ENCODE measurements at places on chromosomes 11 and 22.
A peak's percentile ranks its signal among the peaks of the same experiment; 100 is the strongest.

DNA sequence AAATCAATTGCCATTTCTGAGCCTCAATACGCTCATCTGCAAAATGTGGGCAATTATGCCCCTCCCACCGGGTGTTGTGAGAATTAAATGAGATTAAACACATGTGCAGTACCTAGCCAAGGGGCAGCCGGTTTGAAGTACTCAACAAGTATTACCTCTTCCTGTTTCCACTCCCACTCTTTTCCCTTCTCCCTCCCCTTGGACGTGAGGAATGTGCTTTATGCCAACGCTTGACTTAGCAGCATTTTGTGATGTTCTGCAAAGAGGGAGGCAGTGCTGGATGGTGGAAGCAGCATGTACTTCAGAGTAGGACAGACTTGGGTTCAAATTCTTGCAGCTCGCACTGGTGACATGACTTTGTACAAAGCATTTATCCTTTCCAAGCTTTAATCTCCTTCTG is 306.0 kb downstream of the BUD13 start:
- DNase-seq, result no peak

DNA sequence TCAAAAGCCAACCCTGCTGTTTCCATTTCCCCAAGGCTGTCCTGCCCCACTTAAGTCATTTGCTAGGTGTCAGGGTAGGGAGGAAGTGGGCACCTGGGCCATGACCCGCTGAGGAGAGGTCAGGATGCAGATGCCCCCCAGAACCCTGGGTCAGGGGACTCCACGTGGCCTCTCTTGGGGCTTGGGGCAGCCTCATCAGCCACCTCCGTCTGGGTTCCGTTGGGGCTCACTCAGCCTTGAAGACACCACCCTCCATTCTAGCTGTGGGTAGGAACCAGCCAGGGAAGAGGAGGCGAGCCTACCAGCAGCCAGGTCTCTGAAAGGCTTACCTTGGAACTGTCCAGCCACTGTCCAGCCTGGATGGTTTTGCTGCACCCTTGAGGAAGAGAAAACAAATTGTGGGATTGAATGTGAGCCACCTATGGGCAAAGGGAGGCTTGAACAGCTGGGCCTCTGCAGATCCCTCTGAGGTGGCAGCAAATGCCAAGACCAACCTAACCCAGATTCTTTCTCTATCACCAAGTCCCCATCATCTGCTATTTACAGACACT is 2.5 kb downstream of the APOL4 start:
- no peak for DNase-seq

GRCh38 chr22:24430431-24431308 is 3.3 kb downstream of the ADORA2A start:
- DNase-seq, result no peak

DNA sequence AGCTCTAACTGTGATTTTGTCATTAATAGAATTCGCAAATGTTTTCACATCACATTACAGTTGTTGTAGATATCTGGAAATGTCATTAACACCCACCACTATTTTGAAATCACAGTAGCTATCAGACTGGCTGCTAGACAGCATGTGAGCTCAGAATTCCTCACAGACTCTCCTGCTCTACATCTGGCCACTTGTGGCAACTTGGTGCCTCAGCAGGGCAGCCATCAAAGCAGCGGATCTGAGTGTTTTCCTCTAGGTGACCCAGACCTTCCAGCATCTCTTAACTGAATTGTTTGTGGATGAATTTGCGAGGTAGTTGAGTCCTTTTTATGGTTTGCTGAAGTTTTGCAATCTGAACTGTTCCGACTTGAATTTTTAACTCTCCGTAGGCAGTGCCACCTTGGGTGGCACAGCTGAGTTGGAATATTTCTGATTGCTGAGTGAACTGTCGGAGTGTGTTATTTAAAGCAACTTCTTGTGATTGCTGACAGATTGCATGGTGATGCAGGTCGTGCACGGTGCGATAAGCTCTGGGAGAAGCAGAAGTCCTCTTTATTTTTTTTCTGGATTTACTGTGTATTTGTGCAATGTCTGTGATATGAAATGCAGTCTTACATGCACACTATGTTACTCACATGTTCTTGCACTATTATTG is 114.0 kb upstream of the PLET1 start:
- no peak for DNase-seq

GRCh38 chr11:93921695-93922468 is 71.5 kb upstream of the VSTM5 start:
- no peak for DNase-seq

DNA sequence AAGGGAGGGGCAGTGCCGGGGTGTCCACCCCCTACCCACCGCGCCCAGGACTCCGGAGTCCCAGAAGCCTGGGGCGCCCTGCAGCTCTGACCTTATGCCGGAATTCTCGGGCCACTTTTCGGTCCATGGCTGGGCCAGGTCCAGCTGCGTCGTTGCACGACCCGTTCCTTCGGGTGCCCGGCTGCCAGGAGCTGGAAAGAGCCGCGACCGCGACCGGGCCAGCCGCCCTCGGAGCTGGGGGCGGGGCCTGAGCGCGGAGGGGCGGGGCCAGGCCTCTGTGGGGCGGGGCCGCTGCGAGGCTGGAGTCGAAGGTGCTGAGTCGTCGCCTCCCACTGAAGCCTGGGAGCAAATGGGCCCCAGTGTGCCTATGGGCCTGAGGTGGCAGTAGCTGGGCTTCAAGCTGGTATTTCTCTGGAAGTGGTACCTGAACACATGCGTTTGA is at the start of gene USH1C:
Gene USH1C, minus strand, starts transcription at position 236 of the 442 bp plus-strand sequence. Its CDS starts 109 bp downstream, at position 127.
- peak; percentile 37 for DNase-seq

GRCh38 chr22:23518376-23519187 is 61.5 kb downstream of the IGLL1 start:
- DNase-seq, result no peak

GRCh38 chr11:18144243-18144642 is 11.9 kb downstream of the MRGPRX3 start:
- DNase-seq, result no peak
